Pulmonary artery endothelial cell (primary cell): ENCODE measurements at places on chromosomes 7 and 10. TPM values are rescaled to one million over a fixed set of nuclear protein-coding genes. Genes with fewer than 3 reads are reported as not detected.

GRCh38 chr7:36736090-36736898 lies 12.0 kb upstream of the AOAH start:
- DNase-seq = no peak

- no peak for DNase-seq
Measured at GRCh38 chr7:17599733-17600339, 301.4 kb downstream of the AHR start.

The CSTF2T gene
- total RNA-seq = 25.6 and 30.2 TPM in 2 replicates

DNA sequence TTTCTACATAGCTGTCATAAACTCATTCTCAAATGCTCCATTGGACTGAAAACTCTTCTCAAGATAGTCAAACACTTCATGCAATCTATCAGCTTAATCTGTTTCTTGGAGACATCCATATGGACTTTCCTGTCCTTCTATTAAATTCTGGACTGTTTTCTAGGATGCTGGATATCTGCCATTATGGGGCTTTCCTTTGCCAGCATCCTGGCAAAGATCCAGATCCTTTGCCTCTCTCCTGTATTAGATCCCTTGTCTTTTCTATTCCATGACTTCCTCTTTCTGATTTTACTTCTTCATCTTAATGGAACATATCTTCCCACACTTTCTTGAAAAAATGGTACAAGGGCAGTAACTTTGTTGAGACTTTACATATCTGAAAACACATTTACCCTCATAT lies 35.9 kb upstream of the SKAP2 start:
- no peak for DNase-seq

GRCh38 chr7:131544449-131545301 lies 11.8 kb downstream of the PODXL start:
- DNase-seq = no peak

DNA sequence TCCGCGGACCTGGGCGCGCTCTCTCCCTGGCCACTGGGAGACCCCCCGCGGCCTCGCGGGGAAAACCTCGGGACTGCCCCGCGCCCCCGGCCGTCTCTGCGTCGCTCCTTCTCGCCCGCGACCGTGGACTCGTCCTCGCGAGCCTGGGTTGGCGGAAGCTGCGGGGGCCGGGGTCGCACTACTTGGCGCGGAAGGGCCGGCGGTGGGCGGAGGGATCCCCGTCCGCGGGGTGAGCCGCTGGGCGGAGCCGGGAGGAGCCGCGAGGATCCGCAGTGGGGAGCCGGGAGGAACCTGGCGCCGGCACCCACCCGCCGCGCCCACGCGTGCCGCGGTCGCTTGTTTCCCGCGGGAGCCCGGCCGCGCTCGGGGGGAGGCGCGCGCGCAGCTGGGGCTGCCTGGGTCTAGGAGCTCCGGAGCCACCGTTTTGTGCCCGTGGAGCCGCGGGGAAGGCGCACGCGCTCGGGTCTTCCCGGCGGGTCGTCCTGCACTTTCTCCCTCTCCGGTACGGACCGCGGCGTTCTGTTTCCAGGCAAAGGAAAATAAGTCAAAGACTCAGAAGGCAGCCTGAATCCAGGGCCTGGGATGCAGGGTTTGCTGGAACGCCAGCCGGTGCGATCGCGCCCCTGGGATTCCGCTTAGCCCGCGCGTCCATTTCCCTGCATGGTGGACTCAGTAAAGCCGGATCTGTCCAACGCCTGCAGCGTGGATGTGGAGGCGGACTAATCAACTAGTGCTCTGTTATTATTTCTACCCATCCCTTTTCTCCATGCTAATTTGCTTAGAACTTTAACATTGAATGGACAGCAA lies 28.7 kb upstream of the KMT2C start:
- DNase-seq = peak; percentile 36

DNA sequence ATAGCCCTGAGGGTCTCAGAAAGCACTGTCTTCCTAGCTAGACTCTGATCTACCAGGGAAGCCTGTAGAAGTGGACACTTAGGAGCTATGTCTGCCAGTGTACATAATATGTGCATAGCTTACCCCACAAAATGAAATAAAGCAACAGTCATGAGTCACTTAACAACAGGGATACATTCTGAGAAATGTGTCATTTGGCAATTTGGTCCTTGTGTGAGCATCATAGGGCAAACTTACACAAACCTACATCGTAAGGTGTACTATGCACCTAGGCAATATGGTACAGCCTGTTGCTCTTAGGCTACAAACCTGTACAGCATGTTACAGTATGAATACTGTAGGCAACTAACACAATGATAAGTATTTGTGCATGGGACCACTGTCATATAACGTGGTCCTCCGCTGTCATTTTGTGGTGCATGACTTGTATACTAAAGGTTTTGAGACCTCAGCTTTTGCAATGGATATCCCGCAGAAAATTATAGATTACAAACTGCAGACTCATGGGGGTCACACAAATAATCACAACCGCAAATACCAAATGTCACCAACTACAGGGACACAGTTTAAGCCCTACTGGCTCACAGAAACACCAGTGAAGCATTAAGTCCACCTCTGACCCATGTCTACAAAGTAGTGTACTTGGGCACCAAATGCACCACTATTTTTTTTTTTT lies 1.7 kb downstream of the URGCP start:
- no peak for DNase-seq

DNA sequence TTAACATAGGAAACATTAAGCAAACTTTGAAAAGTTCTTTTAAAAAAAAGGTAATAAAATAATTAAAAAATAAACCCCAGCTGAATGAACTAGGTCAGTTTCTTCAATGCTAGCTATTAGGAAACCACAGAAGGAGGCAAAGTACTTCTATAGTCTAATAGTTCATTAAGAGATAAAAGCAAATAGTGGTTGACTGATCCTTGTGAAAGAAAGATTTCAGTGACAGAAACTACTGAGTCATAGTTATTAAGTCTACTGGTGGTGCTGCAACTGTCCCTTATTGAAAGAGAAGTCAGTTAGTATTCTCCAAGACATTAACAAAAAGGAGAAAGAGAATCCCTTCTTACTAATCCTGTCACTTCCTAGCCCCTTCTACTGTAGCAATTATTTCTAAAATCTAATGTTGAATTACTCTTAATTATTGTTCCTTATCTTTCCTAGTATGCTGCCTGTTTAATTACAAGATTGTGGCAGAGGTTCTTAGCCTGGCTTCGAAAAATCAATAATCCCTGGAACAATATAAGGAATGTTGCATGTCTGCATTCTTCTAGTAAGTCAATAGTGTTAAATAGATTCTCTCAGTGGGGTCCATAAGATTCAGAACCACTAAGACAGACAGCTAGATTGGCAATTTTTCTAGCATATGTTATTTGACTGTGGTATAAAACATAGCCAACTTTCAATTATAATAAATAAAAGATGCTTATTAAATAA lies 18.2 kb downstream of the TCTN3 start:
- no peak for DNase-seq

GRCh38 chr7:112238330-112238729 lies 31.8 kb downstream of the ZNF277 start:
- no peak for DNase-seq

The SLC13A1 gene
- not detected in 2 replicates for total RNA-seq

DNA sequence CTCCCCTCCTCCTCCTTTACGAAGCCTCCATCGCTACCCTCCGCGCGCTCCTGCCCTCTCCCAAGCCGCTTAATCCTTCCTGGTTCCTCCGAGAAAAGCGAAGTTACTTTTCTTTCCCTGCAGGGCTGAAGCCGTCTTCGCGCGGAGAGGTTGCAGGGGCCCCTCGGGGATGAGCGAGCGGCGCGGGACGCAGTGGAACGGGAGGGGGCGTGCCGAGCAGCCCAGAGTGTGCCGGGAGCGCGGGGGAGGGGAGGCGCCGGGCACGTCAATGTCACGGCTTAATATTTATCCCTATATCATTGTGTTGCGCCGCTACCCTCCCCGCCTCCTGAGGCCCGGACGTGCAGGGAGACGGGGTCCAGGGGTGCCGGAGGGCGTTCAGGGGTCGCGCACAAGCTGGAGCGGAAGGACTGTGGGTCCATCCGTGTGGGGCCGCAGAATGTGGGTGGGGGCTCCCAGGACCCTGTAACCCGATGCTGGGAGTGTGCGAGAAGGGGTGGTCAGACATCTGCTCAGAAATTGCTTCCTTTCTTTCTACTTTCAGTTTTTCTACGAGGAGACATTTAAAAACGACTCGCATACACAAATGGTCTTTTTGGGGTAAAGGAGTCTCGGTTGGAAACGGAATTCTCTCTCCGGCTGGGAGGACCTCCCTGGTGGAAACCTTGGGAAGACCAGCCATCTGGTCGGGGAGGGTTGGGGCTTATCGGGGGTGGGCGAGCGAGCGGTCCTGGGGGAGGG lies 2.4 kb downstream of the CDK6 start:
- DNase-seq = no peak

- DNase-seq = no peak
Measured at GRCh38 chr10:127738512-127739424, 1.8 kb downstream of the FOXI2 start.

DNA sequence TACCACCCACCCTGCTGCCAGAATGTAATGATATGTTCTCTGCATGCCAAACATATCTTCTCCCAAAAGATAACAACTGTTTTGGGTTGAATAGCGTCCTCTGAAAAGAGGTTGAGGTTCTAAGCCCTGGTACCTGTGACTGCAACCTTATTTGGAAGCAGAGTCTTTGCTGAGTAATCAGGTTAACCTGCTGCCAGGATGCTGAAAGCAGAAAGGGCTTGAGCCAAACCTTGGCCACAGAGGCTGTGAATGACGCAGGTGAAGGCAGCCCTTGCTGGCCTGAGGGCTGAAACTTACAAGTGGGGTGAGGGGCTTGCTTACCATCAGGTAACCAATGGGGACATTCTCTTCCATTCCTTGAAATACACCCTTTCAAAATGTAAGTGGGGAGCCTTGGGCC lies 151.8 kb upstream of the RHEB start:
- DNase-seq = no peak
